NCI-H82 (cell line): ENCODE measurements at places on chromosomes 5 and 9.

DNA sequence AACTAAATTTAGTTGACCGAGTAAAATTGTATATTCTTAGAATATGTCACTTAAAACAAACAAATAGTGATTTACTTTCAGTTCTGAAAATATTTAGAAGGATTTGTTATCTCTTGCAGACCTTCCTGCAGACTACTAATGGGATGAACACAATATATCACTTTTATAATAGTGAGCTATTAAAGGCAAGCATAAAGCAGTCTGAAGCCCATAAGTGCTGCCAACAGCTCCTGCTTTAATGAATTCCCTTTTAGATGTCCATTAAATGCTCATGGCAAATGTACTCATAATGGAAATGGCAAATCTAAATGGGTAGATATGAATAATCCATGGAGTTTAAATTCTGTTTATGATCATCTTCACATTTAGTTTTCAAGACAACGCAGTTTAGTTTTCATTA, 170.2 kb downstream of the RANBP17 start:
- no peak for DNase-seq

- no peak for DNase-seq
These were observed 4.6 kb upstream of the DUSP1 start for GRCh38 chr5:172775326-172776234.

DNA sequence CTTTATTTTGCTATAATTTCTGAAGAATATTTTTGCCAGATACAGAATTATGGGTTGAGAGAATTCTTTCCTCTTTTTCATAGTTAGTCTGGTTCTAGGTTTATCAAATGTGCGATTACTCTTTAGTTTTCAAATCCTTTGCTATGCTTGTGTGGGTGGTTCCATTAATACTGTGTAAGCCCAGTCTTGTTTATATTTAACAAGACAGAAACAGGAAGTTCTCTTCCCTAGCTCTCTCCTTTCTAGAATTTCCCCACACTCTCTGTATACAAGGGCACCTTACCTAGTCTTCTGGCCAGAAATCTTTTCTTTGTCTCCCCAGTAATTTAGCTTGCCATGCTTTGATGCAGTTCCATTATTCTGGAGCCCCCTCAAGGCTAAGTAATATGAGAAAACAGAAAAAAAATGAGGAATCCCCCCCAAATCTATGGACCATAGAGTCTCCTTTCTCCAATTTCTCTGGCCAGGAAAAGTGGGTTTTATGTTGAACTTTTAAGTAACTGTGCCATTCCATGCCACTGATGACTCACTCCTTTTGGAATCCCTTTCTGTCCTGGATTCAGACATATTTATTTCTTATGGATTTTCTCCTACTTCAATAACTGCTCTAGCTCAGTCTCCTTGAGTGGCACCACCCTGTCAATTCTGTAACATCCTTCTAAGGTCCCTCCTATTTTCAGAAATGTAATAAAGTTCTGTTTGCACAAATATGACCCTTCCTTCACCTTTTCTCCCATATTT, 1714.1 kb downstream of the EFNA5 start:
- no peak for DNase-seq

DNA sequence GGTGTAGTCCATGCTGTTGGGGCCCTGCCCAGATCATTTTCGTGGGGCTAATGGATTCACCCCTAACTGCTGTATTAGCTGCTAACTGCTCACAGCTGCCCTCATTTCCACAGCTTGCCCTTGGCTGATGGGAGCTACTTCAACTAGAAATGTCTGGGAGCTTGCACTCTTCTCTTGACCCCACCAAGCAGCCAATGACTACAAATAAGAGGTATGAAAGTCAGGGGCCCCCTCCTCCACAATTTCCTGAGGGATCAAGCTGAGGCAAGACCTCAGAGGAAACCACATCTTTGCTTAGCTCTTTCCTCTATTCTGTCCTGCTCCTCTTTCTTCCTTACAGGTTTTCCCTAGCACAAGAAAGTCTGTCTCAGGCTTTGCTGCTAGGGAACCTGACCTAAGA, 397.5 kb downstream of the MLLT3 start:
- DNase-seq: no peak

- DNase-seq: no peak
These were observed 116.5 kb downstream of the CPLANE1 start for GRCh38 chr5:37132646-37133045.

- DNase-seq: peak; percentile 62
These were observed 6.1 kb downstream of the CCNI2 start for GRCh38 chr5:132753135-132753987.

GRCh38 chr9:75894566-75894965, 4.1 kb downstream of the PCSK5 start:
- peak; percentile 11 for DNase-seq

DNA sequence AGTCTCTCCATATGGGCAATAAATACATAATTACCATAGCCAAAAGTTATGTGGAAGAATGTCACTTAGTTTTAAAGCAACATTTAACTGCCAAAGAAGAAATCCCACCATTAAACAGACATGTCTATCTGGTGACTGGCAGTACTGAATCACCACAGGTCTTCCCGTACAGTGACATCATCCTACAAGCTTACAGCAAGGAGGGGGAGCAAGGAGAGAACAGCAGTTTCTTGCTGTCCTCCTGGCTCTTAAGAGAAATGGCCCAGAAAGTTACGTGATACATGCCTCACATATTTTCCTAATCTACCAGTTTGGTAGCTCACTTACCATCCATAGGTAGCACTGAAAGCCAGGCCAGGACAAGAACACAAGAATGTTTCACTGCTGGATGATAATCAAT, 671.0 kb downstream of the DMRTA1 start:
- DNase-seq: no peak

GRCh38 chr9:120998111-120998510, 52.0 kb downstream of the C5 start:
- no peak for DNase-seq

- DNase-seq: no peak
These were observed 122.4 kb downstream of the SNCAIP start for GRCh38 chr5:122434205-122434970.

DNA sequence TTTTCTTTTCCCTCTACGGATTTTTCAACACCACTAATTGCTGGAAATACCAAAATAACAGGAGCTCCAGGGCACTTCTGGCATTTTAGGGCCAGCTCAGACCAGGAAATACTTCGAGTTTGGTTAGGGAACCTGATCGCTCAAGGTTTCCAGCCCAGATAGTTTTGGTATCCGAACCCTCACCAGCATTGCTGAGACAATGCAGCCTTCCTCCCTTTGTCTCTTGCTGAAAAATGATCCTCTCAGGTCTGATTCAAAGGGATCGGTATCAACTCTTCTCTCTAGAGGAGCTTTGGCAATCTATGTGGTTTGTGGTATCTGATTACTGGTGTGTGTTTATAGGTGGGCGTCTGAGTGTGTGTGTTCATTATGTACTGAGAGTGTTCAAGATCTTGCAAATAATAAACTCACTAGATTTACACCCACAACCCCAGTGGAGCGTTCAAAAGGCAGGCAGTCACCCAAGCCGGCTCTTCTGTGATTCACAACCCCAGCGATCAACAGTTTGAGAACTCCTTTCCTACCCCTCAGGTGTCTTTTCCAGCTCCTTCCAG, 122.8 kb upstream of the EGFLAM start:
- DNase-seq: no peak
